CD4-positive, alpha-beta T cell treated with Interleukin-21 for 1 hour (primary cell): ENCODE measurements at places on chromosomes 1 and 21.

- no peak for DNase-seq
Measured at GRCh38 chr1:218779341-218780100, 394.2 kb upstream of the LYPLAL1 start.

GRCh38 chr1:25774921-25775771 lies 24.8 kb upstream of the SELENON start:
- peak; percentile 83 for DNase-seq

DNA sequence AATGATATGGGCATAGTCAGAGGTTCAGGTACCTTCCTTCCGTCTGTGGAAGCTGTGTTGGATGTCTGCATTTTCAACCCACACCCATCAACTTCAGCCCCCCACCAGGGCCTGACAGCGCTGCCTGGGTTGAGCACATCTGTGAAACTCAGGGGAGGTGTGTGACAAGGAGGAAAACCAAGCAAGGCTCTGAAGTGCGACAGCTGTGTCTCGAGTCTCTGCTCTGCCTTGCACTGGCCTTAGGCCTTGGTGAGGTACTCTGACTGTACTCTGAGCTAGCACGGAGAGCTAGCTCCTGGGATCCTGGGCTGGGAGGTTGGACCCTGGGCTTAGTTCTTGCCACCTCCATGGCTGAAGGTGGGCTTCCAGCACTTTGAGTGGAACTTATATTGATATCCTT lies 9.1 kb downstream of the VANGL2 start:
- DNase-seq = no peak

GRCh38 chr1:169309178-169310166 lies 58.1 kb downstream of the NME7 start:
- peak; percentile 14 for DNase-seq

DNA sequence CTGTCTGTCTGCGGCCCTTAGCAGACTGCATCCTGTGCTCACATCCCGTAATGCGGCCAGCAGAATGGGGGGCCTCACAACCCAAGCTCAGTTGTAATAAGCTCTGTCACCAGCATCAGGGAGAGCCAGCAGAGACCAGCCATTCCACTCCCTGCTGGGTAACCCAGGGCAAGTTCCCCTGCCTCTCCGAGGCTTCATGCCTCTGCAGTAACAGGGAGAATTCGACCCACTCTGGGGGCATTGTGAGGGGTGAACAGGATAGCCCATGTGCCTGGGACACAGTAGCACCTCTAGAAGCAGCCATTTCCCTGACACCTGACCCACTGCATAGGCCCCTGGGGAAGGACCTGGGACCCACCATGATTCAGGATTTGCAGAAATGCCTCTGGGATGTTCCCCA lies 461.2 kb downstream of the MATN1 start:
- DNase-seq = no peak

- DNase-seq = no peak
Measured at GRCh38 chr21:37578471-37579126, 212.0 kb downstream of the DYRK1A start.

DNA sequence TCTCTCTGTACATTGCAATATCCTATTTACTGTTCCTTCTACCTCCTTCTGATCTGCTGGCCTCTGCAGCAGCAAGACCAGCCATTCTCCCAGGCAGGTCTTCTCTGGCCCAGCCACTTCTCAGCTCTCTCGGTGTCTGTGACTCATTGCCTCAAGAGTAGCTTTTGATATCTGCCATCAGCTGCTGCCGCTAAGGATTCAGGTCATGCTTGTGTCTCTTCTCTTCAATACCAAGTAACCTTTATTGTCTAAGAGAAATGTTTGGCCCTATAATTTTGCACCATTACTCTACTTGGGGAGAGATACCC lies 101.8 kb downstream of the TMEM53 start:
- DNase-seq = no peak

DNA sequence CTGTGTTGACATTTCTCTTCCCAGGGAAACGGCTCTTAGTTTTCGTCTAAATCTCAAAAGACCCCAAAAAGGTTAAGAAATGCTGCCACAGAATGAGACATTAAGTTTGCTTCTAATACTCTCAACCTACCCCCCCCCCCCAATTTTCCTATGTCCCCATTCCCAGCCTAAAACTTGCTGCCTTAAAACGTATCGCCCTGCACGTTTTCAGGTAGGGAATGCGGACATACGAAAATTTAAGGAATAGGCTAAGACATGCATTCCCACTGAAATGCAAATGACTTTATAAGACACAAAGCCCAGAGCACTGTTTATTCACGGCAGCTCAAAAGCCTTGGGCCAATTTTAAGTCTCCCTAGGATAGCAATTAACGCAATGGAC lies 45.4 kb downstream of the GFI1 start:
- DNase-seq = no peak

- DNase-seq = no peak
Measured at GRCh38 chr1:159900755-159901360, 893 bp upstream of the CFAP45 start.

DNA sequence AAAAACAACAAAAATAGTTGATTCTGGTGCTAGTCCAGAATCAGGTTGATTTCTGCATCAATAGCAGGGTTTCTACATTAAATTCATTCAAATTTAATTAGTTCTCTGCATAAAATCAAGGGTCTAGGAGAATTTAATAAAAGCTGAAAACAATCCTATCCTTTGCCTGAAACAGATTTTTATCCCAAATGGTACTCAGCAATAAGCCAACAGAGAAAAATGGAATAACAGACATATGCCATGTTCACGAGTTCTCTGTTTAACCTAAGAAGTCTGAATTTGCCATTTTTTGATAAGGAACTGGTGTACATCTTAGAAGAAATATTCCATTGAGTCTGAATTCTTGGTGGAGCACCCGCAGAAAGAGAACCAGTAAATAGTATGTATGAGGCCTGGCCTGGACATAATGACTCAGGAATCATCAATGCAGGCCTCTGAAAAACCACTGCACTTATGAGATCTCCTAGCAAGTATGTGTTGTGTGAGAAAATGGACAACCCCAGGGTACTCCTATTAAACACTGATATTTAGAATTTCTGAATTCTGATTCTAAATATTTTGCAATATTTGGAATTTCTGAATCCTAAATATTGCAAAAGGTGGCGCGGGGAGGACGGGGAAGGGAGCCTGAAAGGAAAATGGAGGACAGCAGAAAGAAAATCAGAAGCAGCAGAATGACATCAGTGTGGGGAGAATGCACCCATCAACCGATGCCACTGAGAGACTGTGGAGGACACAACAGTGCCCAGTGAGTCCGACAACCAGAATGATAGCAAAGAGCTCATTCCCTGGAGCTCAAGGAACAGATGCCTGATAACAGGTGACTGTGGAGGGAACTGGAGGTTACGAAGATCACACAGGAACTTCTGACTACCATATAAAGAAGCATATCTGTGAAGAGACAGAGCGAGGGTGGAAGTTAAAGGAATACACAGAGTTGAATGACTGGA lies 97.6 kb downstream of the APP start:
- DNase-seq = no peak

DNA sequence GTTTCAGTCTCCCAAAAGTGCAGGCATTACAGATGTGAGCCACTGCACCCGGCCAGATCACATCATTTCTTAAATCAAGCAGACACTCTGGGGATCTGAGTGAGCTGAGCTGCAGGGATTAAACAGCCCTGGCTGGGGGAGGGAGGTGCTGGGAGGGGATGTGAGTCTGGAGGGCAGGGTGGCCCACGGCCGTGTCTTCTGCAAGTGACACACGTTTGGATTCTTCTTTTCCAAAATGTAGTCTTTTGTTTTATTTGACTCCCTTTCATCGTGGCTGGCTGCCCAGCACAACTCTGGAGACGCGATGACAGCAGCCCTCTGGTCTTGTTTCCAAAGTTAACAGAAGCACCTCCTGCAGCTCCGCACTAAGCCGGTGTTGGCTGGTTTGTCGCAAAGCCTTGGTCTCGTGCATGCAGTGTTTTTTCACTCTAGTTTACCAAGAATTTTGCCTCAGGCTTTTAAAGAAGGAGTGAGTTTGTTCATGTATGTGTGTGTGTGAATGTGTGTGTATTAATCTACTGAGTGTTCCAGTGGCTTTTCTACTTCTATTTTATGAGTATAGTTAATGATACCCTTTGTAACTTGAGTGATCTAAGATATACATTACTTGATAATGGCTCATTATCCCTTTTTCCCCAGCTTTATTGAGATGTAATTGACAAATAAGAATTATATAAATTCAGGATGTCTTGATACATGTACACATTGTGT lies 2.8 kb upstream of the KRTAP10-5 start:
- DNase-seq = no peak

DNA sequence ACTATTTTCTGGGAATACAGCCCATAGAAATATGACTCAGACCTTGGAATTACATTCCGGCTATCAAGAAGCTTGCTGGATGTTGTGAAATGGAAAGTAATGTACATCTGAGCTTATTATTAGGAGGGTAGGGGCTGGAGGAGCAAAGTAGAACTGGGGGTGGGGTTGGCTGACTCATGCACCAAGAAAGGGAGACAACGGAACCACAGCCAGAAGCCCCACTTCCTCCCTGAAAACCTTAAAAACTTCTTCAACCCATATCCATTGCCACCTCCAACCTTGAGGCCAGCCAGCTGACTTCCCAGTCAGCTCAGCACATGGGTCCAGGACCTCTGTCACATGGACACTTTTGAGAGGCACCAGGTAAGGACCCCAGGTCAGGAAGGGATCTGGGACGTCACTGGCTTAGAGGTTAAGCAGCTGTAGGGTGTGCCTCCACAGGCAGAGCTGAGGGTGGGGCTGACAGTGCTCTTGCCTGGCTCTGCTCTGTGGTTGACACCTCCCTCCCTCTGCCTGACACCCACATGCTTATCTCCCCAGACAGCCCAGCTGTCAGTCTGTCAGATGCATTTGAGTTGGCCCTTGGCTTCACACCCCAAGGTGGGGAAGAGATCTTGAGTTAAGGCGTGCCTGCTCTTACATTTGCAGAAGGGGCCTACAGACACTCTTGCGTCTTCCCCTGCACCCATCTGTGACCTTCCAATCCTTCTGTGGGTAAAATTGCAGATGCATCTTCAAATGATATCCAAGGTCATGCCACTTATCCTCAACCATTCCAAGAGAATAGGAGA lies 5.7 kb upstream of the ZNF683 start:
- peak; percentile 86 for DNase-seq

DNA sequence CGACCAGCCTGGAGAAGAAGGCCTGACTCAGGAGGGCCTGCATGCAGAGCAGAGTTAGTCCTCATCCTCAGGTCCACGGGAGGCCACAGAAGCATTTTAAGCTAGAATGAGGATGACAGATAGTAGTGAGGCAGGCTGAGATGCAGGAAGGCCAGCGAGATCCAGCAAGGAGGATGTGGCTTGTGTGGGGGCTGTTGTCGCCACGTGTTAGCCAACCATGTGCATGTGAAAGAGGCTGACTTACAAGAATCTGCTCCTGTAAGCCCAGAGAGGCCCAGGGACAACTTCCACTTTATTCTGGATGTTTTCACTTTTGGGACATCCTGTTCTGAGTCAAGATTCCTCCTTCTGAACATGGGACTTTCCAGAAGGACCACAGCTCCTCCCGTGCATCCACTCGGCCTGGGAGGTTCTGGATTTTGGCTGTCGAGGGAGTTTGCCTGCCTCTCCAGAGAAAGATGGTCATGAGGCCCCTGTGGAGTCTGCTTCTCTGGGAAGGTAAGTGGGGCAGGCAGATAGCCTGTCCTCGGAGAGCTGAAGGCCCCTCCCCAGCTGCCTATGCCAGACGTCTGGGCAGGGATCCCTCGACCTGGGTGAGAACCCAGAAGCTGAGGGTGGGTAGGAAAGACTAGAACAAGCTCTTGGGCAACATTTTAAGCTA lies at the start of gene SLAMF8:
Gene SLAMF8 (plus strand): TSS at position 433 of the 661 bp plus-strand sequence. CDS start 26 bp downstream, at position 459.
- DNase-seq = peak; percentile 61
